ENCODE measurements at places on chromosomes 4 and X.

DNA sequence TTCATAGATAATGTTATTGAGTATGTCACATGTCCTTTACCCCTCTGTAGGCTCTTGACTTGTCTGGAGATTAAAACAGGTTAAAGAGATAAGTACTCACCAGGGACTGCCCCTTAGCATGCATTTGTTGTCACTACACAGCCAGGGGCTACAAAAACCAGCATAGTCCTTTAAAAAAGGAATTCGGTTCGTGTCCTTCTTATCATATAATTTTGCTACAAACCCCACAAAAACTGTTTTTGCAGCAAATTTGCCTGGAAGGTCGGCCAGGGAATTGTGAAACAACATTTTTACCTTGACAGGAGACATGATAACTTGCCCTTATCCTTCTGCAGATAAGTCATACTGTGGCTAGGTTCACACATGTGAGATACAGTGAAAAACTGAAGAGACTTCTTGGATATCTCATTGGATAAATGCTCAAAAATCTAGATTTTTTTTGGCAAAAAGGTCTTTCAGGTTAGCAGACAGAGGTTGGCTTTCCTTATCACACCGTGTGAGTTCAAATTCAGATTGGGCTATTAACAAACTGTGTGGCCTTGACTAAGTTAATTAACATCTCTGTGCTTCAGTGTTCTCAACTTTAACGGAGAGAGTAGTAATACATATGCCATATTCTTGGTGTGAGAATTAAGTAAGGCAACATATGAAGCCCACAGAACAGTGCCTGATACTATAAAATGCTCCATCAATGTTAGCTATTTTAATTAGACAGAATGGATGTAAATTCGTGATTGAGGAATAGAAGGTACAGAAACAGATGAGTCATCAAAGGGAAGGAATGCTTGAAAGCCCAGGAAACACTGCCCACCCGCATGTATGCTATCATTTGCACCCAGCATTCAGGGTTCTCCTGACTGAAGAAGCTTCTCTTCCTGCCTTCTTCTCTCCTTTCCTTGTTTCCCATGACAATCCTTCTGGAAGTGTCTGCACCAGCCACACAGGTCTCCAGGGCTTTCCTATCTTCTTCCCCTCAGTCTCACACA, 30.0 kb downstream of the FAM9C start:
- no peak for DNase-seq

GRCh38 chrX:108299101-108299591, 139.1 kb downstream of the COL4A6 start:
- DNase-seq = no peak

DNA sequence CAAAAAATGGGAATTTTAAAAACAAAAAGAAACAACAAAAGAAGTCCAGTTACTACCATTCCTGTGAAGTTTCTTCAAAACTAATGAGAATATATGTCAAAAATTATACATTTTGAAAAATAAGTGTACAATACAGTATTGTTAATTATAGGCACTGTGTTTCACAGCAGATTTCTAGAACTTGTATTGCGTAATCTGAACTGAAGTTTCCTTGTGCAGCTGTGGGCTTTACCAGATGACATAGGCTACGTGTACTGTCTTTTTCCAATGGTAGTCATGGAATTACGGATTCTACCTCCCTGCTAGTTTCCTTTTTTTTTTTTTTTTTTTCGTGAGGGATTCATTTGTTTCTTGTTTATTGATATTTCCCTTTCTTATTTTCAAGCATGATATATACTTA, 113.8 kb upstream of the GABRA2 start:
- no peak for DNase-seq

- no peak for DNase-seq
Measured at GRCh38 chr4:142846108-142846728, at the start of gene INPP4B. Gene INPP4B, minus strand, starts transcription at chr4:142846301.

- DNase-seq = no peak
Measured at GRCh38 chrX:19629541-19629940, 114.2 kb upstream of the MAP3K15 start.

DNA sequence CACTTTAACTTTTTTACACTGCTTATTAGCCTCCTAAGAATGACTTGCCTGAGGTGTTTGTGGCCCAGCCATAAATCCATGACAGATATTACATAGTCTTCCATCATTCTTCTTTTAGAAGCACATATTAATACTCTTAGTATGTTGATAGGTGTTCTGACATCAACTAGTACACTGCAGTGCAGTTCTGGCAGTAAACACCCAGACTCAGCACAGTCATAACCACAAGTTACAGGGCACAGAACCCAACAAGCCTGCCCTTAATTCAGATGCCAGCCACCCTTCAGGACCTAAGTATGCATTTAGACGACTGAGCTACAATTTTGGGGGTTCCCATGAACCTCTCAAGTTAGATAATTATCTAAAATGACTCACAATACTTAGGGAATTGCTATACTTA, 36.5 kb upstream of the GUCY1B1 start:
- DNase-seq = no peak

- DNase-seq = no peak
Measured at GRCh38 chr4:70062000-70062399, 11.8 kb downstream of the HTN1 start.

DNA sequence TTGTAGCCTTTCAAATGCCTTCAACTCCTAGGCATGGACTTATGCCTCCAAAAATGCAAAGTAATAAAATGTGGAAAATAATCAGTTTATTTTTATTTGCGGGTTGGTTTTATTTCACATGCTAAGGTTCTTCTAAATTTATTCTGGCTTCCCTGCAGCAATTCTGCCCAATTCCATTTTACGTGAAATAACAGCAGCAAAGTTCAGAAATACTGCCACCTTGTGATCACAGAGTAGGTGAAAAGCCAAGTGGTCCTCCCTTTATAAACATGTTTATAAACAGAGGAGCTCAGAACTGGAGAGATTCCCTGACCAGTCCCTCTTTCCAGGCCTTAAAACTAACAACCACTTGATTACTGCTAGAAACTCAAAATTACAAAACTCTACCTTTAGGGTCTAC, 14.7 kb upstream of the DCHS2 start:
- DNase-seq = no peak

- no peak for DNase-seq
Measured at GRCh38 chr4:55466001-55466400, 70.2 kb downstream of the TMEM165 start.
